A549 treated with CORT108297 at 1 μM for 4 hours (cell line): ENCODE measurements at places on chromosomes 3 and 15. TPM values are rescaled to one million over a fixed set of nuclear protein-coding genes. Genes with fewer than 3 reads are reported as not detected.

Gene TNK2
- 17.1 to 25.3 TPM (median 21.7 TPM) in 5 replicates for total RNA-seq

Gene RBM5
- 30.1 to 36.0 TPM (median 33.7 TPM) in 5 replicates for total RNA-seq

Gene RLBP1
- not detected in 5 replicates for total RNA-seq

Gene CLDN16
- 0.14 TPM in 2 of 5 replicates, not detected in the others for total RNA-seq

Gene INKA1
- 1.6 to 2.3 TPM (median 2.1 TPM) in 5 replicates for total RNA-seq

Gene SMARCC1
- 21.7 to 28.1 TPM (median 26.2 TPM) in 5 replicates for total RNA-seq

Gene GOLGA6L7
- not detected in 5 replicates for total RNA-seq

Gene FBXL22
- total RNA-seq, result 0.18 to 0.80 TPM (median 0.31 TPM) in 5 replicates

Gene GJD2
- not detected in 5 replicates for total RNA-seq

Gene PDE12
- total RNA-seq, result 13.5 to 16.6 TPM (median 14.6 TPM) in 5 replicates
